ENCODE measurements at places on chromosomes 2 and 18. TPM values are rescaled to one million over a fixed set of nuclear protein-coding genes. Genes with fewer than 3 reads are reported as not detected.
A peak's percentile ranks its signal among the peaks of the same experiment; 100 is the strongest.

Gene CROCC2
- total RNA-seq: not detected

Gene GALNT13
- total RNA-seq: not detected

Gene FAM110C
- total RNA-seq: 10.0 TPM

Gene GREB1L
- 28.9 TPM for total RNA-seq

Gene CYP27C1
- not detected for total RNA-seq

Gene TRIM54
- total RNA-seq: 0.22 TPM

Gene ADAM23
- total RNA-seq: 0.20 TPM

Gene HOXD12
- not detected for total RNA-seq

Gene ARL4C
- 1.5 TPM for total RNA-seq

Gene CD8B2
- total RNA-seq: not detected

Gene REG3G
- total RNA-seq: not detected

Gene INO80C
- total RNA-seq: 19.3 TPM

DNA sequence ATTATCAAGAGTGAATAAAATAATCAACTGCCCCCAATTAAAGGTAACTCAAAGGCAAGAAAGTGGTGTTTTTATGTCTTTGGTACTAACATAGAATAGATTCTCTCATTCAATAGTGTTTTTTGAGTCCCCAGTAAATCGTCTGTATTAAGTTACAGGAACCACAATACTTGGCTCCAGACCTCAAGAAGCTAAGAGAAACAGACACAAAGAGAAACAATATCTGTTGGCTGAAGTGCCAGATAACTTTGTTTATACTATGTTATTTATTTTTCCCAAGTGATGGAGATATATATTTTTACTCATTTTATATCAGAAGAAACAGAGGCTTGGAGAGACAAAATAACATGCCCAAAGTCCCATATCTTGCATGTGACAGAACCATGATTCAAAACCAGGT, 201.7 kb upstream of the HNRNPA3 start:
- no peak for DNase-seq

DNA sequence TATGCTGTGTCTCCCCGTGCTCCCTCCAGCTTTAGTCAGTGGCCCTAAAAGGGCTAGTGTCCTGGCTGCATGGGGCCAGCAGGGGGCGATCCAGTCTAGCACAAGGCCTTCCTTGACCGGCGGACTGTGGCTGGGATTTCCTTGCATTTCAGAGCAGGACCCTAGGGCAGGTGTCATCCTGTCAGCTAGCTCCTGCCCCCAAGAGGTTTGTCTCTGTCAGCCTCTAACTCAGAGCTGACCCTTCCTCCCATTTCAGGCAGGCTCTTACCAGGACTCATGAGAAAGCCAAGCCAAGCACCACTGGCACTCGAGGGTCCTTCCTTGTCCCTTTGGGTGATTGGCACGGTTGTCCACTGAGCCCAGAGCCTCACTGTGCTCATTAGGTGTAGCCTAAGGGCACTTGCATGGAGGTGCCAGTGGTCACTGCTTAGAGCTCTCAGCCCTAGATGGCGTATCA, 140.3 kb downstream of the RPIA start:
- peak; percentile 82 for DNase-seq

DNA sequence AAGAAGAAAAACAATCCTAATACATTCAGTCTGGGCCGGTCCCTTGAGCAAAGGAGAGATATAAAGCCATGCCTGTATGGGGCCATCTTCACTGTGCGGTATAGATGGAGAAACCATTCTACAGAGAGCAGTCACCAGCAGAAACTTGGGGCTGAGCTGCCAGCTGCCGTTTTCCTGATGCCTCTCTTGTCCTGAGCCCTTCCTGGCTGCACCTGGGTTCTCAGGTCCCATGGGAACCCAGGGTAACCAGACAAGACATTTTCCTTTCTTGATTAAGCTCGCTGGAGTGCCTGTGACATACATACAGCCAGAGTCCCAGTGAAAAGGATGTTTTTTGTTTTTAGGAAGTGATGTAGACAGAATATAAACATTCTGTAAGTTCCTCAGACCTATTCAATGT, 5.3 kb upstream of the METTL21A start:
- no peak for DNase-seq

- DNase-seq: peak; percentile 46
Measured at GRCh38 chr2:74497777-74498499, 1.5 kb downstream of the LBX2 start.

DNA sequence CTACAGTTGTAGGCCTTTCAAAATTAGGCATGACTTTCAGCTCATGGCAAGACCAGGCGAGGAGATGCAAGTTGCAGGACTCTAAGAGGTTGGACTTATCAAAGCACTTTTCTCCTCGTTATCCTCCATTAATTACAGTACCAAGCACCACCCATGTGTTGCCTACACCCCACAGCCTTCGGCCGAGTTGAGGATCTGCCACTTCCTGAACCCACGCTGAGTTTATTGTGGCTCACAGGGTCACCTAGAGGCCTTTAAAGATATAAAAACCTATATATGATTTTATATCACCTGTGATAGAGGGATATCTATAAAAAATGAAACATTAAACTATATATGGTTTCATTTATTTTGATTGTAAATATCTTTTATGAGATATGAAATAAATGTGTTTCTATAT, 2.6 kb downstream of the UGT1A10 start:
- no peak for DNase-seq

- peak; percentile 94 for DNase-seq
Measured at GRCh38 chr18:74147779-74148542, at the start of the genes FBXO15 and TIMM21. Gene FBXO15, minus strand, starts transcription at chr18:74147834. Its CDS starts 49 bp downstream, at chr18:74147785. Gene TIMM21, plus strand, starts transcription at chr18:74148523. Its CDS starts 286 bp downstream, at chr18:74148809.

DNA sequence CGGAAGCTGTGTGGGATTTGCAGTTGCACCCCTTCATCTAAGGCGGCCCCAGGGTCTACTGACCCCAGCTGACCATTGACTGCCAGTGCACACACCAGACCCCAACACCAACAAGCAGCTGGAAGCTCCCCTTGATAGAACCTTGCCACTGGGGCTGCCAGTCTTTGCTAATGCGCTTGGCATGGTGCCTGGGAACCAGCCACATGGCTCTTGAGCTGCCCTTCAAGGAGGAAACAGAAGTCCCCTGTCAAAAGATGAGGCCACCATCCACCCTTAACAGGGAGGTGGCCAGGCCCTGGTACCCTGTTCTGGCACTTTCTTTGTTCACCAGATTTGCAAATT, 8.6 kb downstream of the ALPI start:
- DNase-seq: no peak

GRCh38 chr18:67092141-67092540, 424.4 kb downstream of the DSEL start:
- no peak for DNase-seq

DNA sequence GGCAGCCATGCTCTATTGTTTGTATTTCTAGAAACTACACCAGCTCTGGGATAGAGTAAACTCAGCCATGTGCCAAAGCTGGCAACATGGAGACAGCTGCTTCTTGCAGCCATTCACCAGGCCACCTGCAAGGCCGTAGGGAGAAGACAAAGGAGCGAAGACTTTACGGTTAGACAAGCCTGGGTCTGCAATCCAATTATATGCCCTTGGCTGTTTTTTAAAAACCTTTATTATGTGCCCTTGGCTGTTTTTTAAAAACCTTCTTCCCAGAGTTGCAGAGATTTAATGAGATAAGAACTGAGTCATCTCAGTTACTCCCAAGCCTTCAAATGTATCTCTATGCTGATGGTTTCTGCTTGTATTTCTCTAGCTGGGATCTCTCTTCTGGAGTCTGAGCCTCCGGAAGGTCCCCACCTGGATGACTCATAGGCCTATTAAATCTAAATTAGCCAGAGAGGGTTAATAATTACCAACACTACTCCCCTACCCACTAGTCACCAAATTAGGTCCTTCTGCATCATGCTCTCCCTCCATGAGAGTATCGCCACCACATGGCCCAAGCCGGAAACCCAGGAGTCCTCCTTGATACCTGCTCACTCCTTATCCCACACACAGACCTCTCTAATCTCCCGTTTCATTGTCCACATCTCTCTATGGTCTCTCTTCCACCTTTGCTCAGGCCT, 17.5 kb upstream of the DPP4 start:
- no peak for DNase-seq

DNA sequence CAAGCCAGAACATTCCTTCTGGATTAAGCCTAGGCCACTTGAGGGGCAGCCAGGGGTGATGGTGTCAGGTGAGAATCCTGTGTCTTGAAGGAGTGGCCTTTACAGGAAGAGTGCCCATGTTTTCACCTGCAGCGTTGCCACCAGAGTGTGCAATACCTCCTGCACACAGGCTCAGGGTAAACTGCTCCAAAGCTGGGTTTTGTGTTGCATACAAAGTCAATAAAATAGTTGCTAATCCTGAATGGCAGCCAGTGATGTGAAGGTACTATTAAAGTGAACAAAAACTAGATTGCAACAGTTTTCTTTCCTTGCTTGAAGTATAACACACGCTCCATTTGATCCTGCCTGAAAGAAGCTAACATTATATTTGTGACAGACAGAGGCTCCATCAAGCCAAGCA, 64.4 kb upstream of the NRP2 start:
- DNase-seq: peak; percentile 5

DNA sequence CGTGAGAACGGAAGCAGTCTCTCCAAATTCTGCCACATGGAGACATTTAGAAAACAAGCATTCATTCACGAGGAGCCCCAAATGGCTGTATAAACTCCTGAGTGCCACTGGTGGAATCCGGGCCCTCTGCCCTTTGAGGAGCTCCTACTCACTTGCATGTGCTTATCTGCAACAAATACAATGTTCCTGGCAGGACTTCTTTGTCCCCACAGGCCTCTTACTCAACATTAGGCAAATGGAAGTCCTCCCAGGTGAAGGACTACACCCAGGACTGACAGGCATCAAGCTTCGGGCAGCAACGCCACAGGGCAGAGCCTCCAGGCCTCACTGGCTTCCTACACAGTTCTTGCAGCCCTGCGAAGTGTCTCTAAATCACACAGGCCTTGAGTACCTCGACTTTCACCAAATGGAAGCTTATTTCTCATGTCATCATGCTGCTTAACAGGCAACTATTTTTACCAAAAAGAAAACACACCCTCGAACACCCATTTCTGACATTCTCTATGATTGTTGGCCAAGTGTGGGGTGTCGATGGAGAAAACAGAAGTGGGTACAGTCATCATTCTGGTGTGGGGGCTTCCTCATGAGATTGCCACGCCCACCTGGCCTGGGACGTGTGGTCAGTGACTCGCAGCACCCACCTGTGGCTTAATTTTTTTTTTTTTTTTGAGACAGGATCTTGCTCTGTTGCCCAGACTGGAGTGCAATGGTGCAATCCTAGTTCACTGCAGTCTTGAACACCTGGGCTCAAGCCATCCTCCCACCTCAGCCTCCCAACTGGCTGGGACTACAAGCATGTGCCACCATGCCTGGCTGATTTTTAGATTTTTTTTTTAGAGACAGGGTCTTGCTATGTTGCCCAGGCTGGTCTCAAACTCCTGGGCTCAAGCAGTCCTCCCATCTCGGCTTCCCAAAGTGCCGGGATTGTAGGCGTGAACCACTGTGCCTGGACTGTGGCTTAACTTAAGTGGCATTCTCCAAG, 186.8 kb upstream of the GLI2 start:
- peak; percentile 40 for DNase-seq

GRCh38 chr2:181959508-181959907, 26.1 kb upstream of the PPP1R1C start:
- DNase-seq: no peak

- DNase-seq: no peak
Measured at GRCh38 chr2:170740660-170741059, 25.5 kb downstream of the SP5 start.

DNA sequence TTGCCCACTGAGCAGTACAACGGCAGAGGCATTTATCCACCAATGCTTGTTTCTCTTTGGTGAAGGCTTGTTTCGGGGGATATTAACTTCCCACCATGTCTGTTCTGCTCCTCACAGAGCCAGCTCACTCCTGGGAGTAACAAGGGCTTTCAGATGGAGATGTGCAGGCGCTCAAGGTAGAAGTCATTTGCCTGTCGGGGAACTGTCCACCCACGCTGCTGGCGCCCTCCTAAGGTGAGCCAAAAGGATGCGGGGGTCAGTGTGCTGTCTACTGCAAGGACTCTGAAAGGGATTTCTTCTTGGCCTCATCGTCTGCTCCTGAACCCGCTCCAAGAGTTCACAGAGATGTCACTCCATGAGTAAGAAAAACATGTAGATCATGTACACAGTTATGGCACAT, 57.0 kb upstream of the CYRIA start:
- no peak for DNase-seq

- DNase-seq: no peak
Measured at GRCh38 chr2:37623971-37624900, 47.2 kb downstream of the CDC42EP3 start.

GRCh38 chr2:164609790-164610189, 11.5 kb downstream of the GRB14 start:
- no peak for DNase-seq

GRCh38 chr18:66966171-66966570, 362.3 kb upstream of the CDH19 start:
- no peak for DNase-seq

- DNase-seq: no peak
Measured at GRCh38 chr2:118133916-118134315, 45.6 kb downstream of the INSIG2 start.

DNA sequence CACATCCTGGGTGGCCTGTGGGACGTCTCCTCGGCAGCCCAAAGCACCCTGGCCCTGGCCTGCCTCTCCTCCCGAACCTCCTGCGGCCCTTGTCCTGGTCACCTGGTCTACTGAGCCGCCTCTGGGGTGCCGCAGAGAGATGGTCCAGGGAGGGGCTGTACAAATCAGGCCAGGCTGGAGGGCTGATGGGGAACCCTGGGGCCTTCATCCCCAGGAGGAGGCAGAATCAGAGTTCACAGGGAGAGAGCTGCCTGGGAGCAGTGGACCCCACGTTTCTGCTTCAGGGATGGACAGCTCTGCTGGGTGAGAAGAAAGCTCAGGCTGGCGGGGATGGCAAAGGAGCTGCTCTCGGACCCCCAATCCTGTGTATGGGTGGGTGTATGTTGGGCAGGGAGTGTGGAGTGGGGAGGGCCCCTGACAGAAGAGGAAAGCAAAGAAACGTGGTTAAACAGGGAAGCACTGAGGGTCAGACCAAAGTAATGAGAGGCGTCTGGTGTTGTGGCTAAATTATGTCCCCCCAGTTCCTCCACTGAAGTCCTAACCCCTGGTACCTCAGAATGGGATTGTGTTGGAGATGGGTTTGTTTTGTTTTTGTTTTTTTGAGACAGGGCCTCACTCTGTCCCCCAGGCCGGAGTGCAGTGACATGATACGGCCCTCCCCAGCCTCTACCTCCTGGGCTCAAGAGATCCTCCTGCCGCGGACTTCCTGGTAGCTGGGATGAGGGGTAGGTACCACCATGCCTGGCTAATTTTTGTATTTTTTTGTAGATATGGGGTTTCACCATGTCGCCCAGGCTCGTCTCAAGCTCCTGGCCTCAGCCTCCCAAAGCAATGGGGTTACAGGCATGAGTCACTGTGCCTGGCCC, 73.4 kb upstream of the SMAD7 start:
- DNase-seq: no peak

- DNase-seq: no peak
Measured at GRCh38 chr2:16417726-16418125, 247.9 kb downstream of the CYRIA start.

- no peak for DNase-seq
Measured at GRCh38 chr2:58644451-58644850, 403.3 kb upstream of the FANCL start.

- no peak for DNase-seq
Measured at GRCh38 chr2:205998583-205998982, 87.4 kb downstream of the INO80D start.
